Muscle of leg (tissue), 16 donors: ENCODE measurements at places on chromosomes 5 and 9. TPM values are rescaled to one million over a fixed set of nuclear protein-coding genes. Genes with fewer than 3 reads are reported as not detected.
A peak's percentile ranks its signal among the peaks of the same experiment; 100 is the strongest.

DNA sequence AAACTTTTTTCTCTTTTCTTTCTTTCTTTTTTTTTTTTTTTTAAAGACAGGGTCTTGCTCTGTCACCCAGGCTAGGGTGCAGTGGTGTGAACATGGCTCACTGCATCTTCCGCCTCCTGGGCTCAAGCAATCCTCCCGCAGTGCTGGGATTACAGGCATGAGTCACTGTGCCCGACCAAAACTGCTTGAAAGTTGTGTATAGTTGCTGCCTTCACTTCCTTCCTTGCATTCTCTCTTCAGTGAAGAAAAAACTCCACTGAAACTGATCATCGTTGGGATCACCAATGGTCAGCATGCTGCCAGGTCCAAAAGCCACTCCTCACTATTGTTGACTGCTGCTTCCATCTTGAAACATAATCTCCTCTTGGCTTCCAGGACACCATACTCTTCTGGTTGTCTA lies 66.6 kb upstream of the CTNNA1 start:
- H3K4me3 ChIP-seq, result no peak overlapping the region
- no peak for DNase-seq
- H3K27ac ChIP-seq, result no peak overlapping the region
- H3K27me3 ChIP-seq, result no peaks in the 10 kb centered on the region

FRMD3 gene
- total RNA-seq, result 34.1 TPM

SARDH gene
- 6.3 TPM for total RNA-seq

ZCCHC9 gene
- total RNA-seq, result 26.2 TPM

DNA sequence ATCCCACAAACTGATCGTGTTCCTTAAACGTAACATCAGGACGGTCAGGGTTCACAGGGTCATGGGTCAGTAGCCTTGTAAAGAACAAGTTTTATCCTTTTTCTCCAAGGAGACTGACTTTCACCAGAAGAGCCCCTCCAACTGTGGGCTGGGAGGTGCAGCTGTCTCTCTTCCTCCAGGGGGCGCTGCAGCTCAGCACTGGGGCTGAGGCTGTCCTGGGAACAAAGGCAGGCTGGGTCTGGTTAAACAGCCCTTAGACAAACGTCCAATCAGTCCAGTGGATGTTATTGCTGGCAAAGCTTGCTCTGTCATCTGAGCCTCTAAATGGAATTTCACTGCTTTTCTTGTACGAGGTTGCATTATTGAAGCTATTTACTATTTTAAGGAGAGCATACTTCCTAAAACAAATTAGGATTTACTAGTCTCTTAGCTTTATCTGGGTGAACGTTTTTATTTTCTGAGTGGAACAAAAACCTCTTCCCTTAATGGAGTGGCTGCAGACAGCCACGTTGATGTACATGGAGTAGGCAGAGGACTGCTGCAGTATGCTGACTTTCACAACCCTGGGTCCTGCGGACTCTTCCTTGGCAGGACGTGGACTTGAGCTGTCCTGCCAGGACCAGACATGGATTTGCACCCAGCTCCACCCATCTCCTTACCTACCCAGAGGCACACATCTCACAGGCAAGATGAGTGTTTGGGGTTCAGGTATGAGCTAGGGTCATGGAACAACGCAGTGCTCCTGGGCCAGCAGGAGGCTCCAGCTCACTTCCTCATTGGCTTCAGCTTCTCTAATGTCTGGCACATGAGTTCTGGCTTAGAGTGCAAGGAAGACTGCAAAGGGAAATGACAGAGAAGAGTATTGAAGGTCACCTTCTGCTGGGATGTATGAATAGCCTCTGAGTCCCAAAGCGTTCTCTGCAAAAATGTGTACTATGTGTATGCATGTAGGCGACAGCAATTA lies 7.8 kb downstream of the EXOSC2 start:
- no peak overlapping the region for H3K4me3 ChIP-seq
- no peak overlapping the region for H3K27ac ChIP-seq
- no peaks in the 10 kb centered on the region for H3K27me3 ChIP-seq
- peak; percentile 83 for DNase-seq
- H3K36me3 ChIP-seq, result peaks cover 70% of the 10 kb centered on the region

DNA sequence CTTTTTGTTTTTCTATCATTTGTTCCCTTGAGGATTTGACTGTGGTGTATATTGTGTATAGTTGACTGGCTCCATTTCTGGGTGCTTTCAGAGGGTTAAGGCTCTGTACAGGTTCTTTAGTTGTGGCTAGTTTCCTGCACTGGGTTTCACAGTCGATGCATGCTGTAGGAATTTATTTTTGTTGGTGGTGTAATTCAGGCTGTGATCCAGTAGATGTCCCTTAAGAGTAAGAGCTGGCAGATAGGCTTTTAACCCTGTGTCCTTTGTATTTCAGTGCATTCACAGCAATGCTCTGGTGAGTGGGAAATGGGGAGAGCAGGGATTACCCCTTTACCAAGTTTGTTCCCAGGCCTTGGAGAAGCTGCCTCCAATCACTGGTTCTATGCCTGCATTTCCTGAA lies 112.9 kb downstream of the SPATA31D1 start:
- no peaks in the 10 kb centered on the region for H3K36me3 ChIP-seq
- H3K27me3 ChIP-seq, result no peaks in the 10 kb centered on the region
- no peak overlapping the region for H3K4me3 ChIP-seq
- no peaks in the 10 kb centered on the region for H3K4me1 ChIP-seq

DNA sequence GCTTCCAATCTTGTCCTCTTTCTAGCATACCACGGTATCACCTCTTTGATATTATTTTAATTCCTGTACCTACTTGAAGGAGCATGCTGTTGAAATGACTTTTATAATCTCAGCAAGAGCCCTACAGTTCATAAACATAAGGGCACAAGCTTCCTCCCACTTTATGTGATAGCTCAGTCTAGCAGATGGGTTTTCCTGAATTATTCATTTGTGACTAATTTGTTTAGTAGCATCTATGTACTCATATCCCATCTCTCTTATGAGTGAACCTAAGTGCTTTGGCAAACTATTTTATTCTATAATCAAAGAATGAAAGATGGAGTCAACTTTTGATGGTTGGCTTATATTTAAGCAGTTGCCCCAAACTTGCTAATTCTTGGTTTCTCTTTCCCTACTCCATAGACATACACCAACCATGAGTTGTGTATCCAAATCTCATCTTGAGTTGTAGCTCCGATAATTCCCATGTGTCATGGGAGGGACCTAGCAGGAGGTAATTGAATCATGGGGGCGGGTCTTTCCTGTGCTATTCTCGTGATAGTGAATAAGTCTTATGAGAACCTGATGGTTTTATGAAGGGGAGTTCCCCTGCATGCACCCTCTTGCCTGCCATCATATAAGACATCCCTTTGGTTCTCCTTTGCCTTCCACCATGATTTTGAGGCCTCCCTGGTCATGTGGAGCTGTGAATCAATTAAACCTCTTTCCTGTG lies 17.7 kb downstream of the TXNDC8 start:
- H3K36me3 ChIP-seq, result no peaks in the 10 kb centered on the region
- H3K27ac ChIP-seq, result no peak overlapping the region
- DNase-seq, result no peak

OLFM1 gene
- total RNA-seq, result 3.2 TPM

DNA sequence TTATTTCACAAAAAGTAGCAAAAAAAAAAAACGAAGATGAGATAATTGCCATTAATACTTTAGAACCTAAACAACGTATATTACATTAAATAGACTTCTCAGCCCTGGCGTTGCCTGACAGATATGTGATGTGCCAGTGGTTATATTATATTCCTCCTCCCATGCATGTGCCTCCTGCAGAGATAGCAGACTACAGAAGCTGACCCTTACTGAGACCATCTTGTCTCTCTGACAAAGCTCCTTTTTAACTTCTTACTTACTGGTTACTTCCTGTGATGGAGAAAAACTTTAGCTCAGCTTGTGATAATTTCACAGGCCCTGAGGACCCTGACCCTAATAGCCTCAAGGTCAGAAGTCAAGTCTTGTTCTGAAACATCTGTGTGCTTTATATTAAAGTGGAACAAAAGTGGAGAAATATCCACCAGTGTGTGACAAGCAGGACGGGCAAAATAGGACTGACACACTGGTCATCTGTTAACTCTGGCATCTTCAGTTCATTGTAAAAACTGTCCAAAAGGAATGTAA lies 80.6 kb upstream of the POU5F2 start:
- H3K4me1 ChIP-seq, result no peaks in the 10 kb centered on the region
- H3K27me3 ChIP-seq, result no peaks in the 10 kb centered on the region
- no peak for DNase-seq
- H3K27ac ChIP-seq, result no peak overlapping the region
- H3K4me3 ChIP-seq, result no peak overlapping the region

DNA sequence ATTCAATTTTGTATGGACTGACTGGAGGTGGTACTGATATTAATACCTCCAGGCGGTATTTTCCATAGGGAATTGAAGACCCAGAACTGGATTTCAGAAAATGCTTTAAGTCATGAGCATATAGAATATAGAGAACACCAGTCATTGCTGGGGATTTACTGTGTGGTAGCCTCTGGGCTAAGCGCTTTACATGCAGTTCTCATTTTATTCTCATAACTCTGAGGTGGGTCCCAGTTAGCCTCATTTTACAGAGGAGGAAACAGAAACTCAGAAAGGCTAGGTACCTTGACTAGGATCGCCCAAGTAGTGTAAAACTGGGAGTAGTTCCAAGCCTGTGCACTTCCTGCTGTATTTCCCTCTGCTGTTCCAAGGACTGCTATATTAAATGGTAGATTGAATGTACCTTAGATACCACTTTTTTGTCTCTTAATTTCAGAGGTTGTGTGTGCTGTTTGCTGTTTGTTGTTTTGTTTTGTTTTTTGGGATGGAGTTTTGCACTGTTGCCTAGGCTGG lies 13.8 kb downstream of the SLC44A1 start:
- H3K4me1 ChIP-seq, result no peaks in the 10 kb centered on the region
- no peak overlapping the region for H3K27ac ChIP-seq
- H3K27me3 ChIP-seq, result no peaks in the 10 kb centered on the region
- H3K36me3 ChIP-seq, result no peaks in the 10 kb centered on the region

MELK gene
- 8.9 TPM for total RNA-seq

DNA sequence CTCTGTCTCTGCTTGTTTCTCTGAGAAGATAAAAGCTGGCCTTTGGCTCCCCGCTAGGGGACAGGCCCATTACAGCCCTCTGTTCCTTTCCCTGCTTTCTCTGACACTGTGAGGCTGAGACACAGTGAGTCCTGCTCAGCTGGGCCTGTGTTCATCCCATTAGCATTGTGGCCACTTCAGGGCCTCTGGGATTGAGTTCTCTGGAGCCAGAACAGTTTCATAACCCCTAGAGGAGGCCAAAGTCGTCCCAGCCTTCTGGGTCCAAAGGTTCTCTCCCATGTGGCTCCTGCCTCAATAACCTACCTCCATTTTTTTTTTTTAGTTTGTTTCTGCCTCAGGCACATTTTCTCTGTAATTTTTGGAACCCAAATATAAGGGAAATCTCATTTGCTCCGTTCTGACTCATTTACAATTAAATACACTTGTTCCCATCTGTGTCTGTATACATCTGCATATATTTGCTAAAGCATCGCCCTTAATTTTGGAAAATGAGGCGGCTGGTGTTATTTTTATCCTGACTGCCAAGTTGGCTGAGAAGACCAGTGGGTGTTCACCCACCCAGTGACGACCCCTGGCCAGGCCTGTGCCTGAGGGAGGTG lies 27.3 kb upstream of the CTNNA1 start:
- no peaks in the 10 kb centered on the region for H3K36me3 ChIP-seq
- DNase-seq, result no peak
- H3K27me3 ChIP-seq, result peaks cover 3% of the 10 kb centered on the region
- no peak overlapping the region for H3K4me3 ChIP-seq
- peaks cover 23% of the 10 kb centered on the region for H3K4me1 ChIP-seq

GRCh38 chr5:13629218-13629617 lies 315.3 kb downstream of the DNAH5 start:
- DNase-seq, result no peak
- H3K4me1 ChIP-seq, result no peaks in the 10 kb centered on the region
- no peaks in the 10 kb centered on the region for H3K27me3 ChIP-seq
- no peaks in the 10 kb centered on the region for H3K36me3 ChIP-seq
- no peak overlapping the region for H3K4me3 ChIP-seq
- H3K27ac ChIP-seq, result no peak overlapping the region

GFRA3 gene
- 1.9 TPM for total RNA-seq

RANBP3L gene
- 0.40 TPM for total RNA-seq
